ENCODE measurements at places on chromosomes 4 and X. TPM values are rescaled to one million over a fixed set of nuclear protein-coding genes. Genes with fewer than 3 reads are reported as not detected.
A peak's percentile ranks its signal among the peaks of the same experiment; 100 is the strongest.

NR0B1 gene
- total RNA-seq = not detected

PGRMC1 gene
- total RNA-seq = 13.6 TPM

GRCh38 chrX:65635378-65635777 lies 32.1 kb upstream of the MSN start:
- no peak for DNase-seq
- no peak overlapping the region for H3K4me3 ChIP-seq
- no peaks in the 10 kb centered on the region for H3K27me3 ChIP-seq
- no peaks in the 10 kb centered on the region for H3K4me1 ChIP-seq
- no peak overlapping the region for H3K27ac ChIP-seq

DNA sequence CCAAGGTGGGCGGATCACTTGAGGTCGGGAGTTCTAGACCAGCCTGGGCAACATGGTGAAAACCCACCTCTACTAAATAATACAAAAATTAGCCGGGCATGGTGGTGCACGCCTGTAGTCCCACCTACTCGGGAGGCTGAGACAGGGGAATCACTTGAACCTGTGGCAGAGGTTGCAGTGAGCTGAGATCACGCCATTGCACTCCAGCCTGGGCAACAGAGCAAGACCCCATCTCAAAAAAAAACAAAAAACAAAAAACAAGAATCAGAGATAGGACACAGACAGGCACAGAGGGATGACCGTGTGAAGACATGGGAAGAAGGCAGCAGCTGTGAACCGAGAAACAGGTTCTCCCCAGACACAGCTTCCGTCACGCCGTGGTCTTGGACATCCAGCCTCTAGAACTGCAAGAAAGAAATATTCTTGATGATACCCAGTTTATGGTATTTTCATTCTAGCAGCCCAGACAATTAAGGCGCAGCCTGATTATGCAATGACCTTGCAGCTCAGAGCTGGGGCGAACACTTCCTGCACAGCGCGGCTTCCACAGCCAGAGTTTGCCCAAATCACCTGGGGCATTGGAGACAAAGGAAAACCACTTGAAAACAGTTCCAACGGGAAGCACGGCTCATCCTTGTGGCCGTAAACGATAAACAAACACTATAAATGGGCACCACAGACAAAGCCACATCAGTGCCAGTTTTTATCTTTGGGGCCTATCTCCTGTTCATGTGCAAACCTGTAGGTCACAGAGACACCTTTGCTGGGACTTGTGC lies 4.2 kb upstream of the ARSD start:
- no peaks in the 10 kb centered on the region for H3K36me3 ChIP-seq
- H3K4me1 ChIP-seq = peaks cover 6% of the 10 kb centered on the region
- H3K4me3 ChIP-seq = no peak overlapping the region
- H3K27ac ChIP-seq = no peak overlapping the region
- H3K27me3 ChIP-seq = no peaks in the 10 kb centered on the region

DNA sequence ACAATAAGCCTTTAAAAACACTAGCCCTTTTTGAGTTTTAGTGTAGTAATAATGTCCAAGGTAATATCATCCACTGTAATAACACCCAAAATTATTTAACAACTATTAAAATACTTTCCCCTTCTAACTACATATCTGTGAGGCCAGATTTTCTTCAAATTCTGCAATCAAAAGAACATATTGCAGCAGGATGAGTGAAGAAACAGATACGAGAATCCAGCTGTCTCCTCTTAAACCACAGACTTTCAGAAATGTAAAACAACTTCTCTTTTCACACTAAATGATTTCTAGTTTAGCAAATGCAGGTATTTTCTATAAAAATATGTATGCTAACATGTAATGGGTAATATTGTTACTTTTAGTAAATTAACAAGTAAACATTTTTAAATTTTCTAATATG lies 148.9 kb downstream of the PRDM5 start:
- no peaks in the 10 kb centered on the region for H3K27me3 ChIP-seq
- no peak overlapping the region for H3K4me3 ChIP-seq
- DNase-seq = no peak
- H3K27ac ChIP-seq = no peak overlapping the region

GRCh38 chrX:104670051-104670450 lies 104.1 kb downstream of the IL1RAPL2 start:
- no peak for DNase-seq
- no peaks in the 10 kb centered on the region for H3K36me3 ChIP-seq
- no peak overlapping the region for H3K27ac ChIP-seq
- no peak overlapping the region for H3K4me3 ChIP-seq
- H3K4me1 ChIP-seq = no peaks in the 10 kb centered on the region

DNA sequence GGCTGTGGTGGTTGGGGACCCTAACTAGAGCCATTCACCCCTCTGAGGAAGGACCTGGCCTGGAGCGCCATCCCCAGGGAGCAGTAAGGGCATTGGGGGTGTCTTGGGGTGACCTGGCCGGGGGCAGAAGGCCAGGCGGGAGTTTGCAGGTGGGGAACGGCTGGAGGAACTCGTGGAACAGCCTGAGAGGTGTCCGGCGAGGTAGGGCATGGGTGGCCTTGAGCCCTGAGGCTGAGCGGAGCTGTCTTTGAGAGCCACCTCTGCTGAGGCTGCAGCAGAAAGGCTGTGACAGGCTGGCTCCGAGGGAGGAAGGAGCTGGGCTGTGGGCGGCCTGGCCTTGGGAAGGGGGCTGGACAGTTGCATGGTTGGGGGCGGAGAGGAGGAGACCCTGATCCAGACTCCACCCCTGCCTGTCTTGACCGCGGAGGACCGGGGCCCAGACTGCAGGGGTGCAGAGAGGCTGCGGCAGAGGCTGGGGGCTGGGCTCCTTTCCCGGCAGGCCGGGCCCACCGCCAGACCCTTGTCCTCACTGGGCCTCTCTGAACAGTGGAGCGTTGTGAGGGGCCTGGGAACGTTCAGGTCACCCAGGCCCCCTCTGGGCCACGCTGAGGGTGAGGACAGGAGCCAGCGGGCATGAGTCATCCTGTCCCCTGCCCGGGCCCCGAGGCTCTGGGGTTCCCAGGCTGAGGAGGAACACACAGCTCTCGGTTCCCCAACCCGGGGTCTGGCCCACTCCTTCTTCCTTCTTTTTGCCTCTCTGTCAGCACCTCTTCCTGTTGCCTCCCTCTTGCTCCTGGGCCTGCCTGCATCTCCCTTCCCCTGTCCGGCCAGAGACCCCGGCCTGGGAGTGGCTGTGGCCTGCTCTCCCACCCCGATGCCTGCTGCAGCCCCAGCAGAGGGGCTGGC lies 8.1 kb downstream of the SH3BP2 start:
- no peak for DNase-seq
- peak overlapping the region; percentile 16 for H3K4me3 ChIP-seq
- H3K27me3 ChIP-seq = no peaks in the 10 kb centered on the region
- H3K4me1 ChIP-seq = peaks cover 83% of the 10 kb centered on the region

DNA sequence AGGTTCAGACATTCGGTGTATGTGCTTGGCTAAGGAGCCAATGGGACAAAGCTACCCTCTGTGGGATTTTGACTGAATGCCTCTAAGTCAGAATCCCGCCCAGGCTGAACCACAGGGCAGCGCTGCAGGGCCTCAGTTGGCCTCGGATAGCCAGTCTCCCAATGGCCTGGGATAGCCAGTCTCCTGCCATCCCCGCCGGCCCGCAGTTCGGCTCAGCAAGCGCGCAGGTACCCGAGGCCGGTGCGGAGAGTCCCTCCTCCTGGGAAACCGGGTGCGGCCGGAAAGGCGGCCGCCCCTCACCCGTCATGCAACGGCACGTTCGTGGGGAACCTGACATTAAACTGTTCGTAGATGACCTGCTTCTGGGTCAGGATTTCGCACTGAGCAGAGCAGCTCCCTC lies 16.1 kb downstream of the PPEF2 start:
- no peaks in the 10 kb centered on the region for H3K4me1 ChIP-seq
- no peak overlapping the region for H3K4me3 ChIP-seq
- H3K27me3 ChIP-seq = no peaks in the 10 kb centered on the region
- no peak overlapping the region for H3K27ac ChIP-seq

- no peaks in the 10 kb centered on the region for H3K36me3 ChIP-seq
- DNase-seq = no peak
- H3K27ac ChIP-seq = no peak overlapping the region
- no peak overlapping the region for H3K4me3 ChIP-seq
- no peaks in the 10 kb centered on the region for H3K27me3 ChIP-seq
These were observed 40.3 kb downstream of the RWDD4 start for GRCh38 chr4:183618681-183619080.

All from natural killer cell (primary cell).